ENCODE measurements at places on chromosomes 4 and X.
A peak's percentile ranks its signal among the peaks of the same experiment; 100 is the strongest.

DNA sequence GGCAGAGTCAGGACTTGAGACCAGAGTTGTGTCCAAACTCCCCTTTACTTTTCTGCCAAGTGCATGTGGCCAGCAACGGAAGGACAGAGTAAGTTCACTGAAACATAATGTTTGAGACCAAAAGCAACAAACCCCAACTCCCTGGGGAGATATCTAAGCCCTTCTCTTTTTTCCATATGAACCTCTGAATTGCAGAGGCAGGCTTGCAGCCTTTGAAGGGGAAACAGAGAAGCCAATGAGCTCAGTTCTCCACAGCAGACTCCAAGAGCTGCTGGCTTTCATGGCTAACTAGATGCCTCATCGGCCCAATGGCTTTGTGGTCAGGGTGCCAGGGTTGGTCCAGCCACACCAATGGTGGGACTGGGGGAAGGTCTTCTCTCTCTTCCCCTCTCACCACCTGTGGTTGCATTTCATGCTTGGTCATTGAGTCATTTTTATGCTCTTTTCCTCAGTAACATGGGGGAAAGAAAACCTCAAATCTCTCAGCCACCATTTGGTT, 34.0 kb downstream of the STARD8 start:
- peak; percentile 25 for DNase-seq

- DNase-seq: no peak
These were observed 79.8 kb downstream of the MID1IP1 start for GRCh38 chrX:38881066-38881465.

GRCh38 chrX:11908371-11908770, 150.3 kb downstream of the MSL3 start:
- no peak for DNase-seq

GRCh38 chrX:21723814-21724213, 34.1 kb downstream of the SMPX start:
- no peak for DNase-seq

DNA sequence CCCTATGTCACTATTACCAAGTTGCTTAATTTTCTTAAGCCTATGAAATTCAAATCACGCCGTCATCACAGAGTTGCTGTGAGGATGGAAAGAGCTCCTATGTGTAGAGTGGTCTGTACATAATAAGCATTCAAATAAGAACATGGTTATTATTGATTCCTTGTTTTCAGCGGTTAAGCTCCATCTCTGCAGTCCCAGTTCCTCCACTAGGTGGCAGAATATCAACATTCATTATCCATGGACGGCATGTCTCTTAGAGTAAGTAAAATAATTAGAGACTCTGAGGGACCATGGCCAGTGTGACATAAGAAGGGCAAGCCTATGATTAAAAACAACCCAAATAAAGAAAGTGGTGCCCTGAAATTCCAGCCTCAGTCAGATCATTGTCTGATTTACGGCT, 132.5 kb upstream of the NHS start:
- DNase-seq: peak; percentile 35

- peak; percentile 16 for DNase-seq
These were observed 2521.4 kb downstream of the ARAP2 start for GRCh38 chr4:33722800-33723516.

- peak; percentile 6 for DNase-seq
These were observed 36.9 kb downstream of the AMMECR1 start for GRCh38 chrX:110280954-110281353.

DNA sequence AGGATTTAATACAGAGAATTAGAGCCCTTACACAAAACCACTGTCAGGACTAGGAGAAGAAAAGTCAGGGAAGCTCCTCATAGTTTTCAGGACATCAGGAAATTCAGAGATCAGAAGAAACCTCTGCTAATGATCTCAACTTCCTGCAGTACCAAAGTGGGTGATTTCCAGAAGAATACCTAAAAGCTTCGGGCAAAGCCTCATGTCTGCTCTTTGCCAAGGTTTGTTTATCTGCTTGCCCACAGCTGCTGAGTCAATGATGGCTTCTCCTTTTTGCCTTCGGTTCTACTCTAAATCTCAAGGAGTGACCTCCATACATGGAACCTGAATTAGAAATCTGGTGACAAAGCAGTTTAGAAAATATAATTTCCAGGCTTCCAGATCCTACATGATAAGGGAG, 68.4 kb downstream of the USP38 start:
- DNase-seq: peak; percentile 65

DNA sequence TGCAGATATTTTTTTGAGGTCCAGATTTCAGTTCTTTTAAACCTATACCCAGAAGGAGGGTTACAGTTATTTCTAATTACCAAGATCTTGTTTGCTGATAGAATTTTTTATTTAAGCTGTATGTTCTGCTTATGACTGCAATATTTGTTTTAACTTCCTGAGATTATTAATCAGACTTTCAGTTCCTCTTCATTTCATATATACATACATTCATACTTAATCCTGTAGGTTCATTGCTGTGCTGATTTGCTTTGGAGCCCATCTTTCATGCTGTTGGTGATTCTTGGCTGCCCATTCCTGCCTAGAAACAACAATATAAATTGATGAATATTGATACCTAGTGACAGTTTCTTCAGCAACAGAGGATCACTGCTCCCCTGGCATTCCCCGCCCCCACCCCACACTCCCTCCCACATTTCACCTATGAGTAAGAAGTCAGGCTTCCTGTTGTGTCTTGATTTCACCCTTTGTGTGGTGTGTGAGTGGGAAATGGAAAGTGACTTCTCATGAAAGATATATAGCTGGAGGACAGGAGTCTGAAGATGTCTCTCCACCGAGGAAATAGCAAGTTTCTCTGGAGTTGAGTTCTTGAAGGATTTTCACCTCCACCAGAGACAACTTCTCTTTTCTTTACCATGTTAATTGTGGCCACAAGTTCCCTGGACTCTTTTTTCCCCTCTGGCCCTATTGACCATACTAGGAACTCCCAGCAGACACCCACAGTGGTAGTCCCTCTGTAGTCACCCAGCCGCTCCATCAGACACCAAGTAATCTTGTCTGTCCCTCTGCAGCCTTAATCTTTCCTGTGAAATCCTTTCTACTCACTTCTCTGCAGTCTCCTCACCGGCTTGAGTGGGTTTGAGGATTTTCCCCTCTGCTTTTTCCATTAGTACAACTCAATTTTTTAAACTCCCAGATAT, 118.4 kb downstream of the ASB9 start:
- DNase-seq: no peak

DNA sequence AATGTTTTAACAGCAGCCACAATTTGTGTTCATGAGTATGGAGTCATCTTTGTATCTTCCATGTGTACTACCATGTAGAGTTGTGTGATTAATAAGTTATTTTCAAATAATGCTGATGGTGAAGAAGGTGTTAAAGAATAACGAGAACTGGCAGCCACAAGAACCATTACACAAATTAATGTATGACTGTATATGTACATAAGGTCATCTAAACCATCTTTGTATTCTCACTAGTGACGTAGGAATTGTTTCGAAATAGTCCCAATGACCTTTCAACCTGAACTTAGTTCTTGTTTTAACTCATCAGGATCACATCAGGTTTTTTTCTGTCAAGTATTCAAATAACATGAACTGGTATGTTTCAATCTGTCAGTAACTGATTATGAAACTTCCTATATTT, 48.3 kb upstream of the NOCT start:
- no peak for DNase-seq

DNA sequence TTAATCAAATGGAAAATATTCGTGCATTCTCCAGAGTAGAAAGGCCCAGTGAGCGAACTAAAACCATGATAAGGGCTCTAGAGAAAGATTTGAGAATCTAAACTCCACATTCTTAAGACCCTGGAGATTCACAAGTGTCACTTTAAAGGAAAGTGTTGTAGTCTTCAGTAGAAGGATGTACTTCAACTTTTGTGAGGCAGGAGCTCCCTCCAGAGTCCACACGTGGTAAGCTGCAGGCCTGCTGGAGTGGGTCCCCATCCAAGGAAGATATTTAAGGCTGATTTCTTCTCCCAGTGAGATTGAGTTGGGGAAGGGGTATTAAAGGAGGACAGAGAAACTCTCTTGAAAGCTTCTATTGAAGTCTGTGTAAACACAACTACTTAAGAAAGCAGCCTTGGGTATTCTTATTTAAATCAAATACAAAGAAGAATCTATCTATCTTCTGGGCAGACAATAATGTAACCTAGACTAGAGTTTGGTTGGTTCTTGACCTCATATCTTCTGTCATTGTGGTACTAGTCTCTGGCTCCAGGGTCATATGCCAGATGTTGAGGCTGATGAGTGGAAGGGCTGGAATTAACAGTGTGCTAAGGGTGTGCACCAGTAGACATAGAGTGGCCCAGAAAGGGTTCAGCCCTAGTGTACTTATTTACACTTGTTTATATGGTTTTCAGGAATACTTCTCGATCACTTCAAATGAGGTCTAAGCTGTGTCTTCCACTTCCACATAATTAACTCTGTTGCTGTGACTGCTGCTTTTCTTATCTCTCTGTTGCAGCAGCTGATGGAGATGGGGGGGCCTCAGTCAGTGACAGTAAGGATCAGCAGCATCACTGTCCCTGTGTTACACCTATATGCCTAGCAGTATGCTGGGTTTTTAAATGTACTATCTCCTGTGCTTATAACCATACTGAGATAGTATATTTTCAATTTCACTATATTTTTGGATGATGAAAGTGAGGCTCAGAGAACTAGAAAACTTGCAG, 76.1 kb downstream of the HMGB2 start:
- DNase-seq: peak; percentile 56

DNA sequence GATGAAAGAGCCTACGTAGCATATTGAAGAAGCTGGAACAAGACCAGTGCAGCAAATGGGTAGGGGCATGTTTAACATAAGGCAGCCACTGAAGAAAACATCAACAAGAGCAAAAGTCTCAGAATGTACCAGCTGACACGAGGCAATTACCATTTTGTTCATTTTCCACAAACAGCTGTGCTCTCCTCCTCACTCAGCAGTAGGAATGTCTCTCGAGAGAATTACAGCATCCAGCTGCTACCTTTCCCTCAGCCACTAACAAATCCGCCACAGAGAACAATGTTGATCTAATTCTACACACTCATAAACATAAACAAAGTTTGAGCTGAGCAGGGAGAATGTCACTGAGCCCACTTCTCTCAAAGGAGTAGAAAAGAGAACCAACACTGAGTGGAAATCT, 68.0 kb downstream of the OPHN1 start:
- peak; percentile 49 for DNase-seq

- no peak for DNase-seq
These were observed 313.9 kb downstream of the ASMT start for GRCh38 chrX:1928805-1929204.
